ENCODE measurements at places on chromosomes 2 and 18.
A peak's percentile ranks its signal among the peaks of the same experiment; 100 is the strongest.

DNA sequence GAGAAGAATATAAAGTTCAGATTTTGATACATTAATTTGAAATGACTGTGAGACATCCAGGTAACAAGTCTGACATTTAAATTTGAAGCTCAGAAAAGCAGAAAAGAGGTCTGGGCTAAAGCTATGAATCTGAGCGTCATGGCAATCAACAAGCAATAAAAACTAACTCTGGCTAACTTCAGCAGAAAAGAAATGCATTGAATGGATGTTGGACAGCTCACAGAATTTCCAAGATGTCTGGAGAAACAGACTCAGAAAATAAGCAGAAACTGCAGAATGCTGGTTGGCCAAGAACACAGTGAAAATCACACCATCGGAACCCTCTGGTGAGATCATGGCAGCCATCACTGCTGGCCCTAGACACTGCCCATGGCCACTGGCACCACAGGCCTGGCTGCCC is 366.6 kb downstream of the METTL4 start:
- no peak for ATAC-seq

DNA sequence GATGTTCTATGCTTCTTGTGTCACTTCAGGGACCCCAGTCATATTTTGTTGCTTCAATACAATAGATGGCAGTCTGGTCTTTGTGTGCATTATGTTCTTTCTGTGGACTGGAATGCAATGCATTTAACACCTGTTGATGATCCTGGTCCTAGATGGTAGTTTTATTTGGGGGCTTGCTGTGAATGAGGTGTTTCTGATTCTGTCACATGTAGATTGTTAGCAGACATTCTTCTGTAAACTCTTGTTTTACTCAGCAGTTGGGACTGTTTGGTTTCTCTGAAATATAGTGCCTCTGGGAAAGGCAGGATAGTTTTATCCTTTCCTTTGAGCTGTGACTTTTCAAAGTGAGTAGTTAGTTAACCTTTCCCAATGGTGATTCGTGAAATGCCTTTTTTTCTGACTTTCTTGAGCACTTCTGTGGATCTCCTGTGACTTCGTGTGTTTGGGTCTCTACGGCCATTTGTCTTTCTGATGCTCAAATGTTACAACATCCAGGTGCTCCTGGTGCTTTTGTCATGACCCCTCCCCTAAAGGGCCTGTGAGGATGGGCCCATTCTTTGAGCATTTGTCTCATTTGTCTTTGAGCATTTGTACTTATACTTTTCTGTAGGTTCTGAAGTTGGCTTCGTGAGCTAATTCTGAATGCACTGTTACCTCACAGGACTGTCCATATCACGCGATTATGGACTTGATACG is 20.8 kb downstream of the ADNP2 start:
- ATAC-seq, result no peak

DNA sequence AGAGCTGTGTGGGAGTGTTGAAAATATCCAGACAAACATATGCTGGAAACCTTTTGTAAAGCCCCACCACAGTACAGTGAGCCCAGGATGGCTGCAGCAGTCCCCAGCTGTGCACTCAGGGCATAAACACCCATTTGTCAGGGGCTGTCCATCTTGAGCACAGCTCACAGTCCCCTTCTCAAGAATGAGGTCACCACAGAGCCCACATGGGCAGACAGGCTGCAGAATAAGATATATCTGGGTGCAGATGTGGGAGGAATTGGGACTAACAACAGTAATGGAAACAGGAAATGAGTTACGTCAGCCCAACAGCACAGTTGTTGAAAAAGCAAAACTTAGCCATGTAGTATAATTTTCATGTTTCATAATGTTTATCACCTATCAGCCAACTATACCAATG is 219.6 kb downstream of the ETAA1 start:
- ATAC-seq, result peak; percentile 42

- ATAC-seq, result no peak
Measured at GRCh38 chr2:68839260-68839833, 31.9 kb downstream of the BMP10 start.

GRCh38 chr2:160602073-160602472 is 108.5 kb upstream of the RBMS1 start:
- no peak for ATAC-seq

GRCh38 chr18:9803063-9803697 is 82.6 kb upstream of the TXNDC2 start:
- ATAC-seq, result no peak

DNA sequence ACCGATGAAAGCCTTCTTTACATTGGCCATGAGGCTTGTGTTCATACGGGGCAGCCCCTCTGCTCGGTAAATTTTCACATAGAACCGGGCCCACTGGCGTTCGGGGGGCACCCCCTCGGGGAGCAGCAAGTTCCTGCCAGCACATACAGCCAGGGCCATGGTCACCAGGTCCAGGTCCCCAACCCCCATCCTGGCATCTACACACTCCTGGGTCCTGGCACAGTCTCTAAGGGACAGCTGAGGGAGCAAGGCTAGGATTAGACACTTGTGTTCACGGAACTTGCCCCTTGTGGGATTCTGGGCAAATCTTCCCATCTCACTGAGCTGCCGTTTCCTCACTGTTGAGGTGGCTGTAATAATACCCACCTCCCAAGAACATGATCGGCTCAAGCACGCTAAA is 5.6 kb upstream of the OTOF start:
- no peak for ATAC-seq

DNA sequence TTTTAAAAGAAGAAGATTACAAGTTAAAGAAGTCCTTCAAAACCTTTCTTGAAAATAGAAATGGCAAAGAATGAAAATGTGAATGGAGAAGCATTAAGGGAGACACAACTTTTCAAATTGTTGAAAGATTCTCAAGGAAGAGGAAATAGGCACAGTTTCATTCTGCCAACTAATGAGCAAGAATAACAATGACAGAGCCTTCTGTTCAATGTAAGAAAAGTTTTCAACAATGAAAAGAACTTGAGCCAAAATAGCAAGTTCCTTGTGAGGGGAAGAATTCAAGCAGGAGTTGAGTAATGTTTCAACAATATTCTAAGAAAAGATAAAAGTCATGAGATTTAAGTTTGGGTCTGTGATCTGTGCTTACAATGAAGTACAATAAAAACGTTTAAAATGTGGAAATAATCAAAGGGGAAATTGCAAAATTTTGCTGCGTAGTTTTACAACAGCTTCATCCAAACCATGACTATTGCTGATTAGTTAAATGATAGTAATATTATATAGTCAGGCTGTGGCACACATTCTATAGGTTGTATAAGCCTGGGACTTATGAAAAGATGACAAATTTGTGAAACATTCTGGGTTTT is 122.6 kb downstream of the METTL4 start:
- no peak for ATAC-seq

DNA sequence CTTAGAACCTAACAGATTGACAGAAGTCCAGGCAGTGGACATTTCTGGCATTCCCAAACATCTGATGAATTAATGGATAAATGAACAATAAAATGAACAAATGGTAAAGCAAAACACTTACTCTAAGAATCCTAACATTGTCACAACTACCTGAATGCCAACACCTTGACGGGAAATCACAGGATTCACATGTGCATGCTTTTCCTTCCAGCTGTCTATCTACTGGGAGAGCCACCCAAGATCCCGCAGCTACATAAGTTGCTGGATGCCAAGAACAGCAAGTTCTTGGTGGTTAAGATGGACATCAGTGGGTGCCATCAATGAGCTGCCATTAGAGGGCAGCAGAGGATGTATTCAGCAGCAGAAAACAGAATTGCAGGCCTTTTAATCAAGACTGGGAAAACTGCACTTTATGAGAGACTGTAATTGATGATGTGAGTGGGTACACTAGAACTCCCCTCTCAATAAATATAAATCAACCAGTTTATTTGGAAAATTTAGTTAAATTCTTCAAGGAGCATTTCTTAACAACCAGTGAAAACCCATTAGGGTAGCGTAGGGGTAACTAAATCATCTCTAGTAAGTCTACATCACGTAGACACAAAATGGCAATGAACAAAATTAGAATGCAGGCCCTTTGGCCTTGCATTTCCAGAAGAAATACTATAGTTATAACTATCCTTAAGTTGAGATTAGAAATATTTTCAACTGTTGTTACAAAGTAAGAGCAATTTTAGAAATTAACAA is 45.6 kb downstream of the SESTD1 start:
- ATAC-seq, result no peak

DNA sequence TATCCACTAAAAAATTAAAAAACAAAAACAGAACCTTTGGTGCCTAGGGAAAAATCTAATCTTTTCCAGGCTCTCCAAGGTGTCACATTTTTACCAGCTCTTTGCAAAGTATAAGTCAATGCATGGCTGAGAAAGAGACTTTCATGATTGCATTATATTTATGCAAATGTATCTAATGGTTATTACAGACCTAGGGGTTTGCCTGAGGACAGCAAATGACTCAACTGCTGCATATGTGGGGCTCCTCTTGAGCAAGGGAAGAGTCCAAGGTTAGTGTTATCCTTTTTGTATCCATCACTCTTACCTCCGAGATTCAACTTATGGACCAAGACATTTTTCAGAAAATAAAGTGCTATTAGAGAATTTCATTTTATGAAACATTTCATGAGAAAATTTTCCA is 33.9 kb upstream of the RMP24 start:
- ATAC-seq, result no peak

DNA sequence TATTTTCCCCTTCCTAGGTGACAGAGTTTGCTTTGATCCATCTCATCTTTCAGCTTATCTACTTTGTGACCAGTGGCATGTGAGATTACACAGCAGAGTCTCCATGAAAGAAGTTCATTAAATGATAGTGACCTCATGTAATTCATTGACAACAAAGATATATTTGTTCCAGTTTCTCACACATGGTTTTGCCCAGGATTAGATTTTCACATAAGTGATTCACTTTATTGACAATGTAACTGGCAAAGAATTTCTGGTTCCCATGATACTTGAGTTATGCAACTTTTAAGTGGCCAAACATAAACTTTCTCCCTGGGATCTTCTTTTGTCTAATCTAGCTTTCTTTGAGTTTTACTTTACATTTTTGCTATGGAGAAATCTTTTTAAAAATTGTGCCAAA is 50.0 kb downstream of the MC4R start:
- ATAC-seq, result no peak

DNA sequence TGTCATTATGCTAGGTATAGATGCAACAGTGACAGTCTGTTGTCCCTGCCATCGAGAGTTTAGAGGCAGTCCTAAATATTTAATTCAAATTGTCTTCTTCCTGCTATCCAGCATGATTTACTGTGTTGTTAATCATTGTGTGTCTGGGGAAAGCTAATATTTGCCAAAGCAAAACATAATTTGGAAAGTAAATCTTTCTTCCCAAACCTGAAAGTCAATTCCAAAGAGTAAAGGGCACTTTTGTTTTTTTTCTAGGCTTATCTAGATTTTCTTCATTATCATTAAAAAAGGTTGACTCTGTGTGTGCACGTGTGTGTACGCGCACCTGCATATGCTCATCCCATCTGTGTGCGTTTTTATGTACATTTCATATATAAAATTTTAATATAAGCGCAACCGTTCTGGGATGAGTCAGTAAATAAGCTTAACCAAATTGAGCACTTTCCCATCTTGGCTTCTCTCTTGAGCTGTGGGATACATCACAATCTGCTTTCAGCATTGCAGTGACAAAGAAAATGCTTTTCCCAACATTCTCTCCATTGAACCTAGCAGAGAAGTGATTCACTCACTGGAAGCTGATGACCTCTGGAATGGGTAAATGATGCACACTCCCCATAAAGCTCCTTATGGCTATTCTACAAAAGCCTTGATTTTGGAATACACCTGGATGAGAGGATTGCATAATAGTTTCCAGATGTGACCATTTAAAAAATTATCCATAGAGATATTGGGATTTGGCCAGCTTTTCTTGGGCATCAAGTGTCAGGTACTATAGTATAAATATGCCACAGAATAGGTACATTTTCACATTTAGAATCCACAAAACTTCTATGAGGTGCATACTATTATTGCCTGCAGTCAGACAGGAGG is 488.4 kb downstream of the ADCYAP1 start:
- no peak for ATAC-seq

DNA sequence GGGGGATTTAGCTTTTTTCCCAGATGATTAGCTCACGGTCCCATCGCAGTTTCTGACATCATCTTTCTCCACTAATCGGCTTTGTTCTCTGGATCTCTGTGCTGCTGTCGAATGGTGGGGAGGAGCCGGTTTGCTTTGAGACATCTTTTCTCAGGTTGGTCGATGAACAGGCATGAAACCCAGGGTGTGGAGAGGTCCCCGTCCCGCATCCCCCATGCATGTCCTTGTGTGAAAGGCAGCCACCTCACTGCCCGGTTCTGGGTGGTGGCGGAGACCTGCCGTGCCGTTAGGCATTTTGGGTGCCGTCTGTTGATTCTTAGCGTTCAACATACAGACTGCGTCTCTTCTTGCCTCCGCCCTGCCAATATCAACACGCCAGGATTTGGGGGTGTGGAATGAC is 57.8 kb downstream of the CTDP1 start:
- ATAC-seq, result no peak

DNA sequence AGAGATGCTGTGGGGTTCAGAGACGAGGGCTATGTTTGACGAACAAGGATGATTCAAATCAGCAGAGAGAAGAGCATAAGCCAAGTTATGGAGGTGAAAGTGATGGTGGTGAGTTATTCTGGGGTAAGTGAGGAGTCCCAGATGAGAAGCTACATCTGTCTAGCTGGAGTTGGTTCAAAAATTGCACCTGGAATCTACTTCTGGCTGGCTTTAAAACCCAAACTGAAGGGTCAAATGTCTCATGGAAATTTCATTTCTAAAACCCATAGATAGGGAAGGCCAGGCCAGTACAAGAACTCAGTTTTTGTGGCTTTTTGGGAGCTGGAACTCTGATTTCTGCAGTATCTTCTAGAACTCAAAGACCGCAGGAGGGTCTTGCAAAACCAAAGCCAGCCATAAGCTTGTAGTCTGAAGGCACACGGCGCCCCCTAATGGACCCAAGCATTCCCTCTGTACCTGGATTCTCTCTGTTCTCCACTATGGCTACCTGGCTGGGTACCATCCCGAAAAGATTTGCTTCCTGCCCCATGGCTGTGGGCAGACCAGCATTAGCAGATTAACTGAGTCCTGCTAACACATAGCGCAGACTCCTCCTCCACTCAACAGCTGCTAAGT is 229.1 kb upstream of the SLC14A2 start:
- no peak for ATAC-seq

DNA sequence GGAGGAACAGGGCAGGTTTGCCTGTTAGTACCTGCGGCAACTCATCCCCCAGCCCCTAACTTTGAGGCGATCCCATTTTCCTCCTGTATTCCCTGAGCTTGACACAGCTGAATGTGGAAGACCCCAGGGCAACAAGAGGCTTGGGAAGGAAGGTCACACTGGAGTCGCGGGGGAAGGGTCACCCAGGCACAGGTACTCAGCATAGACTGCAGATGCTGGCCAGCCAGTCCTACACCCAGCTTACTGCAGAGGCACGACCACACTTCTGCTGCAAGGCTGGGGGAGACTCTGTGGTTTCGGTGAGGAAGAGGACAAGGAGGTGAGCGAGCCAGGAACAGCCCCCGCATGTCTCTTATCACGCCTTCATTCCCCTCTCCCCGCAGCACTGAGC is 91.5 kb downstream of the MALT1 start:
- no peak for ATAC-seq

Data from stimulated activated memory B cell treated with anti-CD40 and anti-IgM and Interleukin-4, amounts not matched to agents 10 μg/mL and 1 μg/mL and 100 μg/mL, for 72 hours (primary cell).